Urinary bladder (tissue), 4 donors: ENCODE measurements at places on chromosomes 6 and 20.

DNA sequence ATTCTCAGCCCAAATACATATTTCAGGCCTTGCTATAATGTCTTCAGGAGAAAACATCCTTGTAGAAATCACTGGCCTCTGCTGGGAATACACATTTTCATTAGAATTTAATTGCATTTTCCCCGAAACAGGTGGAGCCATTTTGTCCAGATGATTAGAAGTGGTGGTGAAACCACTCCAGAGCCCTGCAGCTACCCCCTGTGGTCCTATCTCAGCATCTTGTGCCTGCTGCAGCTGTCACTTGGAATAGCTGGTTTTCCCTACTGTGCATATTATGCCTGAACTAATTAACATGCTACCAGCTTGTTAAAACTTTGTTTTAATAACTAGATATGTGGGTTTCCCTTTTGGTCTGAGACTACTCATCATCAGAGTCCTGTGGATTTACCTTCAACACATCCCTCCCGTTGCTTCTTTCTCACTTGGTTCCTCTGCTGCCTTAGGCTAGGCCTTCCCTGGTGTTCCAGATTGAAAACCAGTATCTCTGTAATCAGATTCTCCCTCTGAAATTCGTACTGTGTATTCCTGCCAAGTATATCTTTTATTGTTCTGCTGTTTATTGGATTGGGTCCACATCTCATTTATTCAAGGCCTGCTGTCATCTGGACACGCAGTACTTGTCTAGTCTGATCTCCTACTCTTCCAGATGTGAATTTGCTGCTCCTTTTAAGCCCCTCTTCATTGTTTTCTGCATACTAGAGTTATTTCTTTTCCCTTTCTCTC lies 15.2 kb downstream of the DNAH8 start:
- DNase-seq: peak; percentile 62

DNA sequence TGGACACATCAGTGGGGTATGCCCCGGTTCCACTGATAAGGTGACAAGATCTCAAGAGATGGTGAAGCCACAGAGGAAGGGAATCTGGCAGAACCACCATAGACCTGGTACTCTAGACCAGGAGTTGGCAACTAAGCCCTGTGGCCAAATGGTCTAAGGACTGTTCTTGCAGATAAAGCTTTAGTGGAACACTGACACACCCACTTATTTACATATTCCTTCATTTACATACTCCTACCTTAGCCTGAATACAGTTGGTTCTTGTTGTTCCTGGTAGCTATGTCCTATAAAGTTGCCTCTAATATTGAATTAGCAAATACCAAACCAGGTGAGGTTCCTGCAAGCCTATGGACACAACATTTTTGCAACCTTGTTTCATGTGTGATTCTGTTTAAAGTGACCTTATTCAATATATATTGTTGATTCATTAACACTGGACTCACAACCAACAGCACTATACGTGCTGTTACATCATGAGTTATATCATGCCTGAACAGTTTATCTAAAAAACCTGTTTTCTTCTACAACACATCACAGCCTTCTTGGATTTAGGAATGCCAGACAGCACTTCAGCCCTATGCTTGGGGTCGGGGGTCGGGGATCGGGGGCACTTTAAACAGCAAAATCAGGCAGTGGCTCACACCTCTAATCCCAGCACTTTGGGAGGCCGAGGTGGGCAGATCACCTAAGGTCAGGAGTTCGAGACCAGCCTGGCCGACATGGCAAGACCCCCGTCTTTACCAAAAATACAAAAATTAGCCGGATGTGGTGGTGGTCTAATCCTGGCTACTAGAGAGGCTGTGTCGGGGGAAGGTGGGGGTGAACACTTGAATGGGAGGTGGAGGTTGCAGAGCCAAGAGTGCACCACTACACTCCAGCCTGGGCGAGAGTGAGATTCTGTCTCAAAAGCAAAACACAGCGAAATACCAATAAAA lies 2.5 kb downstream of the CCDC167 start:
- no peak for DNase-seq

DNA sequence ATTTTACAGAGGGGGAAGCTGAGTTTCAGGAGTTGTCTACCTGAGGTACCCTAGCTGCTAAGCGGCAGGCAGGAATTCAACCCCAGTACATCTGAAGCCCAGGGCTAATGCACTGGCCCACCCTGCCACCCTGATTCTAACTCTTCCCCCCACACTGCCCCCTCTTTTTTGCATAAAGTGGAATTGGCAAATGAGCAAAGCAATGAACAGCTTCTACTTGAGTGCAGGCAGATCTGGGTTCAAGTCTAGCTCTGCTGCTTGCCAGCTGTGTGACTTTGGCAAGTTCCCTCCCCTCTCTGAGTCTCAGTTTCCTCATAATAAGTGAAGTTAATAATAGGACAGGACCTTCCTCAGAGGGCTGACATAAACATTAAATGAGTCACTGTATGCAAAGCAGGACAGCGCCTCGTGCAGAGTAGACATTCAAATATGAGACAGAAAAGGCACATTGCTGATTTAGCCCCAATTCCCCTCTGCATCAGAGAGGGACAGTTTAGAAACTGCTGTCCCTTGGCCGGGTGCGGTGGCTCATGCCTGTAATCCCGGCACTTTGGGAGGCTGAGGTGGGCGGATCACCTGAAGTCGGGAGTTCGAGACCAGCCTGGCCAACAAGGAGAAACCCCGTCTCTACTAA lies 4.7 kb downstream of the ADA start:
- DNase-seq: no peak

GRCh38 chr6:150006961-150007464 lies 18.3 kb downstream of the RAET1L start:
- DNase-seq: no peak

DNA sequence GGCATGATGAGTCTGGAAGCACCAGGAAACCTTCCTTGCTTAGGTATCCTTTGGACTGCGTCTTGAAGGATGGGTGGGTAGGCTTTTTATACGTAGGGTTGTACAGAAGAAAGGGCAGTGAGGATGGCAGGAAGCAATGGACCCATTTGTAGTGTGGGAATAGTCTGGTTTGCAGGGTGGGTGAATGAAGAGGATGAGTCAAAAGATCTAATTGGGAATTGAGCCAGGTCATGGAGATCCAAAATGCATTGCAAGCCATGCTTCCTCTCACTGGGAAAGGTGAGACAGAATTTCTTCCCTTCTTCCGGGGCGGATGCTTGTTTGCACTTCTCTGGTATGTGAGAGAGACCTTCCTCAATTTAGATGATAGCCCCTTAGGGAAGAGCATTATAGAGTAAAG lies 10.1 kb upstream of the BTBD3 start:
- DNase-seq: no peak

DNA sequence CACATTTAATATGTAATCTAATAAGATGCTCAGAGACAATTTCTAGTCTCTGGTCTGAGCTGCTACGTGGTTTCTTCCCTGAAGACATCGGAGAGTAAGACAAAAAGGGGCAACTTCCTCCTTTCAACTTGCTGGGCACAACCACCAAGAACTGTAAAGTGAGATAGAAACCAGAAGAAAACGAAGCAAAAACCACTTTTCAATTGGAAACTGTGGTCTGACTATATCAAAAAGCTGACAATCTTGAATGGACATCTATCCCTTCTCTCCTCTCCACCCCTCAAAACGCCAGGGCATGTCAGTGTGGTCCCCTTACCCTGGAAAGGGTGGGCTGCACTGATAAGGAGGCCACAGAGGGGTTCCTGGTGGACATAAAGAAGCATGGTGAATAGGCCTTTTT lies 269.1 kb downstream of the CD83 start:
- no peak for DNase-seq

DNA sequence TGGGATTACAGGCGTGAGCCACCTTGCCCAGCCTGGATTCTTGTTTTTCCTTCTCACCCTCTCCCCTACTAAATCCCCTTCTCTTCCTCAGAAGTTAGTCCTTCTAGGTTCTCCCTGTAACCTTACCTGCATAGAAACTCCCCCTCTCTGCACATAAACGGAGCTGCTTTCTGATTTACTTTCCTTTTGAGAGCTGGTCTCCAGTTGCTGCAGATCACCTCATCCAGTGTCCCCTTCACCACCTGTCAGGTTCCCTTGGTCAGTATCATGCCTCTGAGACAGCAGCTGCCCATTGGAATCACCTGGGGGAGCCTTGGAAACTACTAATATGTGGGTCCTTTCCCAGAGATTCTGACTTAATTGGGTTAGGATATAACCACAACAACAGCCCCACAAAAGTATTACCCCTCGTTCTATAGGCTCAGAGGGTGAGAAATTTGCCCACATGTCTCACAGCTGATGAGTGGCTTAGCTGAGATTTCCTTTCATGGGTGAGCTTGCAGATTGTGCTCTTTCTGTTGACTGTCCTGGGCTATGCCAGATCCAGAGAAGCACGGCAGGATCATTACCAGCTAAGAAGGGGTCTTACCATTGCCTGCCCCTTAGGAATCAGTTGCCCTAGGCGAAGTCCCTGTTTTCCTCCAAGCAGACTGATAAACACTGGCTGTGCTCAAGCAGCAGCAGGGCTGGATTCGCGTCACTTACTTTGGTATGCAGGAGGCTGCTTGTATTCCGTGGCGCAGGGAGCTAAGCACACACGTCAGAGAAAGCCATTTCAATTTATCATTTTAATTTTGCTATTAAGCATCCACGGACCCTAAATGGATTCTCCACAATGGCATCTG lies 51.3 kb downstream of the AKAP12 start:
- no peak for DNase-seq

- DNase-seq: no peak
Observed at GRCh38 chr6:134182528-134182927, 130.1 kb upstream of the SLC2A12 start.

- DNase-seq: no peak
Observed at GRCh38 chr6:144297511-144298100, 12.5 kb downstream of the UTRN start.

DNA sequence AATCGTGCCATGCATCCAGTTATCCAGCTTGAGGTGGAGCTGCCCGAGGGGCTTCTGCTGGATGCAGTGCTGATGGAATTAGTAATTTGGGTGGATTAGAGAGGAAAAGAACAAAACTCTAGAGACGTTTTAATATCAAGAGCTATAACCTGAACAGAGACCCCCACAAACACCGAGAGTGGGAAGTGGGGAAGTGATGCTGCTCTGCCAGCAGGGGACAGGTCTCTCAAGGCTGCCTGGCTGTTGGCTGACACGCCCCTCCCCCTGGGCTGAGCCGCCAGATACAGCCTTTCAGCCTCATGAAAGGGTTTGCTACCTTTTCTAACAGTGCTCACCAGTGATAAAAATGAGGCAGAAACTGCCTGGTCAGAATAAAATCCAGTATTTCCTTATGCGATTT lies 9.6 kb downstream of the LEMD2 start:
- no peak for DNase-seq
